Ureter (tissue), 1 donor: ENCODE measurements at places on chromosomes 5 and 9. TPM values are rescaled to one million over a fixed set of nuclear protein-coding genes. Genes with fewer than 3 reads are reported as not detected.

DNA sequence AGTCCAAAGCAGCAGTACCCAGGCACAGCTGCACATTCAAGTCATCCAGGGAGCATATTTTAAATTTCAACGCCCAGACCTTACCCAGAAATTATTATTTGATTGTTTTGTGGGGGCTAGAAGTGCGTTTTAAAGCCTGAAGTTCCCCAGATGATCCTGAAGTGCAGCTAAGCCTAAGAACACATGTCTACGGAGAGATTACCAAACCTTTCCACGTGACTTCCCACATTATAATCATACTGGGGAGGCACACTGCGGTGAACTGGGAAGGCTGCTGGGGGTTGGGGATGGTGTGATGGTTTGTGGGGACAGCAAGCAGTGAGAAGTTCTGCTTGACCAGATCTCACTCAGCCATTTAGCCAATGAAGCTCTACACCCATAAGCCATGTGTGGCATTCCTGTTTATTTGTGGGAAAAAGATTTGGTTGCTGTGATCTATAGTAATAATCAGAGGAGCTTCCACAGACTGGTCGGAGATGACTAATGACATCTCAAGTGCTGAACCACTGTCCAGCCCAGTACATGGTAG, 93.4 kb upstream of the CDH6 start:
- DNase-seq = no peak

CKMT2 gene
- total RNA-seq = 6.6 TPM

PCDHGB3 gene
- total RNA-seq = 3.2 TPM

- DNase-seq = no peak
Measured at GRCh38 chr5:173549644-173550043, 66.8 kb downstream of the BOD1 start.

- DNase-seq = no peak
Measured at GRCh38 chr5:170496662-170497028, 7.2 kb upstream of the KCNIP1 start.
